ENCODE measurements at places on chromosomes 2 and 18.

DNA sequence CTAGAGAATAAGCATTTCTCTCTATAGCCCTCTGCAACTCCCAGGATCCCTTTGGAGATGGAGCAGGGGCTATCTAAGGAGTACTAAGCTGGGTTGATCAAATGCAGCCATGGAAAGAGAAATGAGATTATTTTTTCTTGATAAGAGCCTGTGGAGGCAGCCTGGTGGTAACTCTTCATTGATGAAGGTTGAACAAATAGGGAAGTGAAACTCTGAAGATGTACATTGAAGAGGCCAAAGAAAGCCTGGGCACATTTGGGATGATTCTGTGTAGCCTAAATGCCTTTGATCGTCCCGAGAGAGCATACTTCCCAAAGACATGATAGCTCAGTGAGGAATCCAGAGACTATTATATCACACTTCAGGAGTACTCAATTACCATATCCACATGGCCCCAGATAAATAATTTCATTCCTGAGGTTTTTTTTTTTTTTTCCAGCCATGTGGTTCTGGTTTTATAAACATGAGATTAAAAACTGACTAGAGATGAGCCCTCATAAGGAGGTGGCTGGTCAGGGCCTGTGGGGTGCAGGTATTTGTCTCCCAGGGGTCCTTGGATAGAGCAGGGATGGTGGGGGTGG lies 192.5 kb downstream of the TPGS2 start:
- DNase-seq = no peak

- DNase-seq = no peak
These were observed 289.6 kb upstream of the SLC8A1 start for GRCh38 chr2:40741532-40741931.

DNA sequence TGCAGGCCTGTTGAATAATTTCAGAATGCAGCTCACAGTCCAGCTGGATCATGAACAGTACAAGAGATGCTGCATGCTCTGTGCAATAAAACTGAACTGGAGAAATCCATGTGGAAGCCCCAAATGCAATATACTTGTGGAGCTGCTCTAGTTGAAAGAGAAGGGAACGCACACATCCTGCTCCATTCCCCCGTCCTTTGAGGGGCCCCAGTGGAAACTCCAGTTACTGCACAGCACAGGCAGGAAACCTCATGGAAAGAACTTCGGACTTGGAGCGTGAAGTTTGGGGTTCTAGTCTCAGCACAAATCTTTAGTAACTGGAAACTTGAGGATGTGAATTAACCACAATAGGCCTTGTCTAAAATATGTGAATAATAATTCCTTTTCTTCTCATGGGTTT lies 73.2 kb downstream of the PLA2R1 start:
- no peak for DNase-seq

GRCh38 chr2:10538224-10538894 lies 90.2 kb upstream of the ODC1 start:
- DNase-seq = peak; percentile 79

DNA sequence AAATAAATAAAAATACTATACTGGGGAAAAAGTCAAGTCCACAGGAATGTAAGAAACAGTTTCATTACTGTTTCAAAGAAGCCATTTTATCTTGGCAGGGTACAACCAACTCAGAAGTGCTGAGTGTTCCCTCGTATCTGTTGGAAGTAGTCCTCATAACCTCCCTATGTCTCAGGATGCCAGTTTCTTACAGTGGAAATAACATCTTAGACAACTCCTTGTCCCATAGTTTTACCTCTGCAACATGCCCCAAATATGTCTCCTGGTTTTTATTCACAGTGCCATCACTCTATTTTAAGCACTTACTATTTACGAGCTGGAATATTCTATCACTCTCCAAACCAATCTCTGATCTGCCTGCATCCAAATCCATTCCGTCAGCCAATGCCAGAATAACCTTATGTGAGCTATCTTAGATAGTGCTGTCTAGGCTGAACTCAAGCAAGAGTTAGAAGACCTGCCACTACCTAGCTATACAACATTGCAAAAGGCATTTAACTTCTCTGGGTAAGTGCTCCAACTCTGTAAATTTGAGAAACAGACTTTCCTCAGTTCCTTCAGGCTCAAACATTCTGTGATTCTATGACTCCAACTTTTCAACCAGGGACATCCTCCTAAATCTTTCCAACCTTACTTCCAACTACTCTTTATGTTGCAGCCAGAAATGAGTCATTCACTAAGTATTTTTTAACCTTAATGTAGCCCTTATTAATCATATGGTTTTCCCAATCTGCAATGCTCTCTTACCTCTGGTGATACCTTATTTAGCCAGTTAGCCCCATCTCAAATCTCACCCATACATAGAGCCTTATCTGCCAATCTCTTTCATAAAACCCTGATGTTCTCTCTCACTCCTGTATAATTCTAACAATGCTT lies 66.7 kb downstream of the RTN4 start:
- DNase-seq = peak; percentile 26

DNA sequence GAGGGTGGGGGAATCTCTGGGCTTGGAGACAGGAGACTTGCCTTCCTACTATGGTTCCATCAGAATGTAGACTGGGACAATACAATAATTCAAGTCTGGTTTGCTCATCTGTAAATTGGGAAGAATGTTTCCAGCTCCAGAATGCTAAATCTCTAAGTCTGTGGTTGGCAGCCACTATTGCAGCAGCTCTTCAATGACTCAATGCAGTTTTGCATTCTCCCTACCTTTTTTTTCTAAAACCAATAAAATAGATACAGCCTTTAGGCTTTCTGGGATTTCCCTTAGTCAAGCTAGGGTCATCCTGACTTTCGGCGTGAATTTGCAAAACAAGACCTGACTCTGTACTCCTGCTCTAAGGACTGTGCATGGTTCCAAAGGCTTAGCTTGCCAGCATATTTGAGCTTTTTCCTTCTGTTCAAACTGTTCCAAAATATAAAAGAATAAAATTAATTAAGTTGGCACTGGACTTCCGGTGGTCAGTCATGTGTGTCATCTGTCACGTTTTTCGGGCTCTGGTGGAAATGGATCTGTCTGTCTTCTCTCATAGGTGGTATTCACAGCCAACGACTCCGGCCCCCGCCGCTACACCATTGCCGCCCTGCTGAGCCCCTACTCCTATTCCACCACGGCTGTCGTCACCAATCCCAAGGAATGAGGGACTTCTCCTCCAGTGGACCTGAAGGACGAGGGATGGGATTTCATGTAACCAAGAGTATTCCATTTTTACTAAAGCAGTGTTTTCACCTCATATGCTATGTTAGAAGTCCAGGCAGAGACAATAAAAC lies 6.5 kb downstream of the TTR start:
- no peak for DNase-seq

DNA sequence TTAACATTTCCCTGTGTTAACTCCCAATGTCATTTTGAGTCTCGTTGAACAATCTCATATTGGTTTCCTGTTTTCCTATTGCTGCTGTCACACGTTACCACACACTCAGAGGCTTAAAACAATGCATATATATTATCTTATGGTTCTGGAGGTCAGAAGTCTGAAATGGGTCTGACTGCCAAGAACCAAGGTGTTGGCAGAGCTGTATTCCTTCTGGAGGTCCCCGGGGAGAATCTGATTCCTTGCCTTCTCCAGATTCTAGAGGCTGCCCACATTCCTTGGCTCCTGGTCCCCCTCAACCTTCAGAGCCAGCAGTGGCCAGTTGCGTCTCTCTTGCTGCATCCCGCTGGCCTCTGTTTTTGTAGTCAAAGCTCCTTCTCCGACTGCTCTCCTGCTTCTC lies 17.5 kb downstream of the COL4A4 start:
- peak; percentile 60 for DNase-seq

- peak; percentile 76 for DNase-seq
These were observed 90.2 kb upstream of the SCG2 start for GRCh38 chr2:223692191-223692947.

GRCh38 chr2:61557381-61557780 lies 19.2 kb upstream of the XPO1 start:
- DNase-seq = no peak

DNA sequence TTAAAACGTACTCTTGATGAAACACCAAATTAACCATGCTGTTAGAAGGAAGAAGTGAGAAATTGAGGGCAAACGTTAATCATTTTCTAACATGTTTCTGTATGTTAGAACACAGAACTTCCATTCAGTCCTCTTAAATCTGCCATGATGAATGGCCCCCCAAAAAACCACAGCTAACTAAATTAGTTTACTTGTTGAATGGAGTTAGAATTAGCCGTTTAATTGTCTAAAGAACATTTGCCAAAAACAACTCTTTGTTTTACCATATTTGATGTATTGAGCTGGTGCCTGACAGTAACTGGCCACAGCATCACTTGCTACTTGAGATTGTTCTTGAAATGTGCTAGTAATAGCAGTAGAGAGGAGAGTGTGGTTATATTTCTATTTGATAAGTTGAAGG lies 12.7 kb downstream of the CCNYL1 start:
- DNase-seq = peak; percentile 16

DNA sequence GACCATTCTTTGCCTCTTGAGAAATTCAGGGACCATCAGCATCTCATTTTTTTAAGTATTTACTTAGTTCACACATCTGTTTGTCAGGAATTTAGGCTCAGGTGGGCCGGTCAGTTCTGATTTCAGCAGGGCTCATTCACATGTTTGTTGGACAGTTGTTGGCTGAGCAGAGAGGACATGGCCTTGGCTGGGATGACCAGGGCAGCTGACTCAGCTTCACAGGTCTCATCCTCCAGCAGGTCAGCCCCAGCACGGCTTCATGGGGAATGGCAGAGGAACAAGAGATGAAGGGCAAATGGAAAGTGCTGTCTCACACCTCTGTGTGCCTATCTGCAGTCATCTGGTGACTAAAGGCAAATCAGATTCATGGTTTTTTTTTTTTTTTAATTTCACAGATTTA lies 136.1 kb upstream of the TMEM200C start:
- DNase-seq = no peak

GRCh38 chr2:45554073-45554741 lies 56.9 kb downstream of the SRBD1 start:
- DNase-seq = peak; percentile 63

DNA sequence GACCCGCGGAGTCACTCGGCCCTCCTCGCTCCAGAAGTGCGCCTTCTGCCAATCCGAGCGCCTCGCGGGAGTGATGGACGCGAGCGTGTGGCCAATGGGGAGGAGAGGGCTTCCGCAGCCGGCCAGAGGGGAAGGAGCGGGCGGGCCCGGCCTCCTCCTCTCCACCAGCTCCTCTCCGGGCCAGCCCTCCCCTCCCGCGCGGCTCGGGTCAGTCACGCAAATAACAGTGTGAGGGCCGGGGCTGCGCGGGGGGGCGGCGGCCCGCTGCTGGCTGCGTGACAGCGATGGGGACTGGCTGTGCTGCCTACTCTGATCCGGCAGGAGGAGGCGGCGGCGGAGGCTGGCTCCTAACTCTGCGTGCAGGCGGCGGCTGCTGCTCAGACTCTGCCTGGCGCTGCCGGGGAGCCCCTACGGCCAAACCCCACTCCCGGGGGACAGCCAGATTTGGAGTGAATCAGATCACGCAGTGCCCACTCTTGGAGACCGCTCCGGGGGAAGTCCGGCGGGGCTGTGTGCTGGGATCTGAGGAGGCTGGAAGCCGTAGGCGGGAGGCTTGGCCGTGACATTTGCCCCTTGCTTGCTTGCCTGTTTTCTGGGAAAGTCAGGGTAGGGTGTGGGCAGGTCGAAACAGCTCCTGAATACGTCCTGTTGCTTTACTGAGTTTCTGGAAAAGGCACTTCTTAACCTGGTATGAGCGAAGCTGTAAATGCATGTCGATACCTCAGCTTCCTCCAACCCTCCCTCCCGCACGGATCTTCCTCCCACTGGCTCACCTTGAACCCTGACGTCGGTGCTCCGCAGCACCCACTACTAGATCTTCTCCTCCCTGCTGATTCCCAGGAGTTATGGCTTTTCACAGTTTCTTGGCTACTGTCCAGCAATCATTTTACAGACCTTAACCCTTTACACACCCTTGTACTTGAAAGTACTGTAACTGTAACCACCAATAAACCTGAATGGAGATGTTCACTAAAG lies 97.9 kb upstream of the SERTAD2 start:
- peak; percentile 61 for DNase-seq

- DNase-seq = peak; percentile 45
These were observed 185.1 kb downstream of the MYO5B start for GRCh38 chr18:50009773-50010335.

GRCh38 chr2:27021253-27022049 lies 11.3 kb upstream of the TMEM214 start:
- DNase-seq = no peak

DNA sequence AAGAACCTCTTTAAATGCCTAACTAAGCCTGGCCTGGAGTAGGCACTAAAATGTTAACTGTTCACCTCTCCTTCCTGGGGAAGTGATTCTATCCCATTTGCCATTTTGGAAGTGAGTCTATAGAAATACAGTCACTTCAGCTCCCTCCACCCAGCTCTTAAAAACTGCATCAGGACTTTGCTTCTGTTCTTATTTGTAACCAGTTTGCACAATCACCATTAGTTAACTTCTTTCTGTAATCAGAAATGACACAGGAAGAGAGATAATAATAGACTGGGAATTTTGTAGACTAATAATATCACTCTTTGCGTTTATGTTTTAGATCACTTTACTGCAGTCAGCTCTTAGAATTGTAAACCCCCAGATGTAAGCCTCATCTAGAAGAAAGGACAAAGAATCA lies 16.0 kb upstream of the MARCO start:
- DNase-seq = no peak

DNA sequence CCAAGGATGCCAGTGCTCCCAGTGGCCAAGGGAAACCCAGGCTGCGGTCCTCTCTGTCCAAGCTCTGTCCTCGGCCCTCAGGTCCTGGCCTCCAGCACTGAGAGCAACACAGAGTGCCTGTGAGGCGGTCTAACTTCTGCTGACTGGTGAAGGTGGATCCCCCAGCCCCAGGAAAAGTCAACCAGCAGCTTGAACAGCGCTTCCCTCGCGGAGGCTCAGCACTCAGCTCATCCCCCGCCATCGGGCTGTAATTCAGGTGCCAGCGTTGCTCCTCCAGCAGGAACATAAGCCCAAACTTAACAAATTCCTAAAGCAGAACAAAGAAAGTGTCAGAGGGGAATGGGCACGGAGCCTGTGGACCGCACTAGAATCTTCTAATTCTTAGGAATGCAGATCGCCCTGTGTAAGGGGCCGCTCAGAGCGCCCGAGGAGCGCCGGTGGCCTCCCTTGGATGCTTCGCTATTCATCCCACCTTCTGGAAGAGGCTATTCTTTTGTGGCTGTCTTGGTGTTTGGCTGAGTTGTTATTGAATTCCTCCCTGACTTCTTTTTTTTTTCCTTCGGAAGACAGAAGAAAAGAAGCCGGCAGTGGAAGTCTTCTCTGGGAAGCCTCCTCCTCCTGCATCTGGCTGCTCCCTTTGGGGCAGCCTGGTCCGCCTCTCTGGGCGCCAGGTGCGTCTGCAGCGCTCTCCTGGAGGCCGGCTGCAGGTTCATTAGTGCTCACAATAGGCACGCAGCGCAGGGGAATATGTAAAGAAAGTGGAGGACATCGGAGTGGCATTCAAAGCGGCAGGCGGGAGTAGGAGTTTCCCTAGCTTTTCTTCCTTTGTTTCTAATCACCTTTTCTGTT lies 905.6 kb downstream of the TSN start:
- peak; percentile 3 for DNase-seq

DNA sequence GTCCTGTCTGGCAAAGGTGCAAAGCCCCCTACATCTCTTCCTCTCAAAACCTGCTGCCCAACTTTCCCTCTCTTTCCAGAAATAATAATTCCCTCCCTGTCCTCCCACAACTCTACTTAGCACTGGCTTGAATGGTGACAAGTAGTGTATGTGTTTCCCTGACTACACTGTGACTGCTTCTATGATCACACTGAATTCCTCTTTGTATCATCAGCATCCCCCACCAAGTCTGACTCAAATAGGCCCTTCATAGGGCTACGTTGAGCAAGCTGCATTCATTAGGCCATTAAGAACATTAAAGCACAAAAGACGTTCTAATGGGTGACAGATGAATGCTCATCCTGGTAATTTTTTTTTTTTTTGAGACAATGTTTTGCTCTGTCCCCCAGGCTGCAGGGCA lies 13.7 kb upstream of the ST3GAL5 start:
- no peak for DNase-seq

All from cardiac fibroblast (primary cell).